ENCODE measurements at places on chromosomes 1 and 21. TPM values are rescaled to one million over a fixed set of nuclear protein-coding genes. Genes with fewer than 3 reads are reported as not detected.

CHD5 gene
- total RNA-seq: 0.03 TPM

UBL4B gene
- not detected for total RNA-seq

TEDDM1 gene
- total RNA-seq: not detected

RGS13 gene
- total RNA-seq: 1.4 TPM

FCRL6 gene
- total RNA-seq: 2.2 TPM

NUDT17 gene
- 2.7 TPM for total RNA-seq

CATSPERE gene
- total RNA-seq: 0.92 TPM

IFI44 gene
- 40.8 TPM for total RNA-seq

ADAMTS1 gene
- total RNA-seq: 54.2 TPM

ARHGEF16 gene
- 10.3 TPM for total RNA-seq

DNAH14 gene
- 15.2 TPM for total RNA-seq

VWA5B1 gene
- 0.15 TPM for total RNA-seq

GRCh38 chr1:241299347-241299746, 57.7 kb downstream of the RGS7 start:
- H3K4me1 ChIP-seq: no peaks in the 10 kb centered on the region
- no peaks in the 10 kb centered on the region for H3K27me3 ChIP-seq
- no peaks in the 10 kb centered on the region for H3K36me3 ChIP-seq
- DNase-seq: no peak

DNA sequence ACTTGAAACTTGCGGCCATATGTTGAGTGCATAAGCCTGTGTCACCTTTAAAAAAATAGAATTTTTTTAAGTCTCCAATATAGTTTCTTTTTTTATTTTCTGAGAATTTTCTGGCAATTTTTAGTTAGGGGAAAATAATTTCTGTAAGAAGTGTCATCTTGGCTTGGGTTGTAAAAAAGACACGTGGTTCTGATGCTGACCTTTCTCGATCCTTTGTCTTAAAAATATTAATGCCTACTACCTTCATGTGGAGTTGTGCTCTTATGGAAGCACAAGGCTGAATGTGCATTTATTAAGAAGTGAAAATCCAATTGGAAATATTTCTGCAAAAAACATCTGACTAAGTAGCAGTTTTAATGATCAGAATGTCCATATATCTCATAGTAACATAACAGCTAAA, 3.5 kb downstream of the ELAVL4 start:
- H3K4me1 ChIP-seq: peaks cover 8% of the 10 kb centered on the region
- DNase-seq: no peak
- no peak overlapping the region for H3K27ac ChIP-seq

- no peaks in the 10 kb centered on the region for H3K27me3 ChIP-seq
- DNase-seq: no peak
- H3K4me3 ChIP-seq: no peak overlapping the region
Measured at GRCh38 chr1:116692879-116693278, 25.3 kb upstream of the IGSF3 start.

DNA sequence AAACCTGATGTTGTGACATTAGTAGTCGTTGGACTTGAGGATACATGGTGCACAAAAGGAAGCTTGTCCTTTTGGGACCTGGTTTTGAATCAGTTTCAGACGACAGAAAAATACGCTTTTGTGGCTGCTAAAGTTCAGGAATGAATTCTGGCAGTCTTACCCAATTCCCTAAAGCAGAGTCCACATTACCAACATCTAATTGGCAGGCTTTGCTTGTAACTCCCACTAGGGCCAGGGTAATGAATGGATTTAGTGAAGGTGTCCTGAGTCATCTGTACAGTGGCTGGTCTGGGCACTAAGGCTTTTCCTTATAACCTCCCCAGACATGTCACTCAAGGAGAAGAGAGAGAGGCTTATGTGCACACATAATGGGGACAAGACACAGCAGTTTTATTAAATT, 66.2 kb upstream of the RNPC3 start:
- no peak overlapping the region for H3K27ac ChIP-seq
- no peaks in the 10 kb centered on the region for H3K36me3 ChIP-seq
- no peak for DNase-seq
- H3K27me3 ChIP-seq: no peaks in the 10 kb centered on the region

- H3K36me3 ChIP-seq: no peaks in the 10 kb centered on the region
- DNase-seq: no peak
- no peak overlapping the region for H3K27ac ChIP-seq
- H3K4me1 ChIP-seq: no peaks in the 10 kb centered on the region
Measured at GRCh38 chr21:40845441-40845995, 1.4 kb downstream of the DSCAM start.

GRCh38 chr1:101902199-101902598, 94.5 kb downstream of the OLFM3 start:
- H3K27me3 ChIP-seq: no peaks in the 10 kb centered on the region
- H3K4me1 ChIP-seq: no peaks in the 10 kb centered on the region
- DNase-seq: no peak
- no peak overlapping the region for H3K27ac ChIP-seq
- H3K36me3 ChIP-seq: no peaks in the 10 kb centered on the region

GRCh38 chr1:110638058-110638457, 31.9 kb upstream of the KCNA2 start:
- H3K27me3 ChIP-seq: no peaks in the 10 kb centered on the region
- no peaks in the 10 kb centered on the region for H3K36me3 ChIP-seq
- no peak overlapping the region for H3K27ac ChIP-seq
- H3K4me3 ChIP-seq: no peak overlapping the region
- no peak for DNase-seq

GRCh38 chr1:183293241-183293640, 107.2 kb downstream of the LAMC2 start:
- H3K27ac ChIP-seq: no peak overlapping the region

GRCh38 chr1:208731981-208732821, 488.0 kb upstream of the PLXNA2 start:
- no peak overlapping the region for H3K27ac ChIP-seq
- no peaks in the 10 kb centered on the region for H3K4me1 ChIP-seq
- H3K4me3 ChIP-seq: no peak overlapping the region
- H3K27me3 ChIP-seq: no peaks in the 10 kb centered on the region

DNA sequence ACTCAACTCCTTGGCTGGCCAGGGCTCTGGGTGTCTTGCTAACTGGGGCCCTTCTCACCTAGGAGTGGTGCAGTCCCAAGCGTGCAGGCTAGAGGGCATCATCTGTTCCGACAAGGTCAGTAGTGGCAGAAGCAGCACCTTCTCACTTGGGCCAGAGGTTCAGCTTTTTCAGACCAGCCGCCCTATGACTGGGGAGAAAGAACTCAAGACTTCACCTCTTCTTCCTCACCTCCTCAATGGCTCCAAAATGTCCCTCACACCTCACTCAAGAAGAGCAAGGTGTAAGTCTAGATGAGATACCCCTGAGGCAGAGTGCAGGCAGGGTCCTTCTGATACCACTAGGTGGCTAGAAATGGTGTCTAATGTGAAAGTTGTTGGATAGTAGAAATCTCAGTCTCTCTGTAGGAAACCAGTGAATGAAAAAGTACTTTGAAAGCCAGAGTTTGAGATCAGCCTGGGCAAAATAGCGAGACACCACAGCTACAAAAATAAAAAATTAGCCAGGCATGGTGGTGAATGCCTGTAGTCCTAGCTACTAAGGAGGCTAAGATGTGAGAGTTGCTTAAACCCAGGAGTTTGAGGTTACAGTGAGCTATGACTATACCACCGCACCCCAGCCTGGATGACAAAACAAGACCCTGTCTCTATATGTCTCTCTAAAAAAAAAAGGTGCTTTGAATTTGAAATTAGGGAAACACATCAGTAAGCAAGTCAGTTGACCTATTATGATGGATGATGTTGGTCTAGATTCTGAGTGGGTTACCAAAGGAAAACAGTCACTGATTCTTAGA, 8.6 kb upstream of the IL20 start:
- no peak for DNase-seq
- no peaks in the 10 kb centered on the region for H3K4me1 ChIP-seq
- no peak overlapping the region for H3K4me3 ChIP-seq
- H3K27me3 ChIP-seq: no peaks in the 10 kb centered on the region

GRCh38 chr1:58919959-58920321, 136.1 kb upstream of the JUN start:
- no peak for DNase-seq
- H3K27me3 ChIP-seq: no peaks in the 10 kb centered on the region
- H3K4me3 ChIP-seq: no peak overlapping the region
- no peaks in the 10 kb centered on the region for H3K36me3 ChIP-seq
- peaks cover 22% of the 10 kb centered on the region for H3K4me1 ChIP-seq
- H3K27ac ChIP-seq: no peak overlapping the region

GRCh38 chr1:183467687-183468086, 4.6 kb upstream of the SMG7 start:
- no peak overlapping the region for H3K27ac ChIP-seq
- no peak for DNase-seq
- no peaks in the 10 kb centered on the region for H3K36me3 ChIP-seq

DNA sequence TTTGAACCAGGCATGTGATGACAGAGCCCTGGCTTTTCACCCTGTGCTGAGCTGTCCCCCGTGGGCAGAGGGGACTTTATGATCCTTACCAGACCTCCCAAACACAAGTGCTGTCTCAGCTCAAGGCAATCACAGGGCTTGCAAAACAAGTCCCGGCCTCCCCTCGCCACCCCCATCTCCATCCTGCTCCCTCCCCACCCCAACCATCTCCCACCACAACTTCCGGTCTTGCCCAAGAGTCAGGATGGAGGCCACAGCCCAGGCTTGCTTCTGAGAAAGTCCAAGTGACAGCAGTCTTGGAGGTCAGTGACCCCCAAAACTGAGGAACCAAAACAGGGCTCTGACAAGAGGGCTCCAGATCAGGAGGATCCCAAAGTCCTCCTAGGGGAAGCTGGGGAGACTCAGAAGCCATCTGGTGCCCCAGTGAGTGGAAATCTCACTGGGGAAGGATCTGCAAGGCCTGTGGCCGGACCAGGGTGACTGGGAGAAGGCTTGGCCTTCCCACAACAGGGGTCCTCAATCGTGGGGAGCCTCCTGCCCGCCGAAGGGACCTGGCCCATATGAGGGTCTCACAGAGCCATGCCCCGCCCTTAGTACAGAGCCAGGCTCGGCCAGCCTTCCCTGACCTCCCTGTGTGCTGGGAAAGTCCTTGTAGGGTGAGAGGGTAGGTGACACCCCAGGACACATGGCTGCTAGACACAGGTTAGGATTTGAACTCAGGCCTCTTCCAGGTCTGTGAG, 4.5 kb upstream of the SDC3 start:
- no peaks in the 10 kb centered on the region for H3K36me3 ChIP-seq
- peaks cover 6% of the 10 kb centered on the region for H3K4me1 ChIP-seq
- DNase-seq: peak; percentile 81

DNA sequence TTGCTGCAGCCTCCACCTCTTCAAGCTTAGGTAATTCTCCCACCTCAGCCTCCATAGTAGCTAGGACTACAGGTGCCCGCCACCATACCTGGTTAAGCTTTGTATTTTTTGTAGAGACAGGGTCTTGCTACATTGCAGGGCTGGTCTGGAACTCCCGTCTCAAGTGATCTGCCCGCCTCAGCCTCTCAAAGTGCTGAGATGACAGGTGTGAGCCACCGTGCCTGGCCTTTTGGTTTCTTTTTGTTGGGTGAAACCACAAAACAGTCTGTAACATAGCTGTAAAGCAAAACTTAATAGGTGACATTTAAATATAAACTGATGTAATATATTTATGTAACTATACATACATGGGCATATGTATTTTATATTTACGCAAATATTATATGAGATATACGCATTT, 3.1 kb upstream of the DNAJC11 start:
- no peak for DNase-seq
- no peaks in the 10 kb centered on the region for H3K27me3 ChIP-seq
- peaks cover 10% of the 10 kb centered on the region for H3K4me1 ChIP-seq
- H3K27ac ChIP-seq: no peak overlapping the region
- no peaks in the 10 kb centered on the region for H3K36me3 ChIP-seq

DNA sequence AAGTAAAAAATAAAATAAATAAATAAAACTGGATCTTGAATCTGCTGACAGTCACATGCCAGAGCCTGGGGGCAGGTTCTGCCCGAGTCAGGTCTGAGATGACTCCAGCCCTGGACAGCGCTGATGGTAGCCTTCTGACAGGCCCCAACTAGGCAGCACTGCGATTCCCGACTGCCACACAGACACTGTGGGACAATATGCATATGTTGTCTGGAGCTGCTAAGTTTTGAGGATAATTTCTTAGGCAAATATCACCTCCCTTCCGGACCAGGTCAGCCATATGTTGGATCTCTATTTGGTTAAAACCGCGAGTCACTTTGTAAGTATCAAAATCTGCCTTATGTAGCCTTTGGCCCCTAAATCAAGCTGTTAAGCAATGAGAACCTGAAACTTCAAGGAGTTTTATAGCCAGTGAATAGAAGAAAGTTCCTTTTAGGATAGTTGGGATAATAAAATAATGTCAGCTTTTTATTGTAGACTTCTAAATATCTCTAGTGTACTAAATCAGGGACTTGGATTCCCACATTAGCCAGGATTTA, 20.8 kb upstream of the TRIM17 start:
- H3K36me3 ChIP-seq: no peaks in the 10 kb centered on the region
- no peak overlapping the region for H3K4me3 ChIP-seq
- no peak for DNase-seq
- H3K27ac ChIP-seq: no peak overlapping the region
- H3K27me3 ChIP-seq: peaks cover 80% of the 10 kb centered on the region

- no peaks in the 10 kb centered on the region for H3K36me3 ChIP-seq
- H3K4me1 ChIP-seq: peaks cover 12% of the 10 kb centered on the region
- no peak overlapping the region for H3K4me3 ChIP-seq
- no peak for DNase-seq
Measured at GRCh38 chr1:112444269-112444668, 48.3 kb downstream of the CTTNBP2NL start.

GRCh38 chr1:66156144-66156543, 363.4 kb downstream of the PDE4B start:
- no peak overlapping the region for H3K4me3 ChIP-seq
- H3K27ac ChIP-seq: no peak overlapping the region
- H3K36me3 ChIP-seq: no peaks in the 10 kb centered on the region
- DNase-seq: no peak
- H3K4me1 ChIP-seq: no peaks in the 10 kb centered on the region
- H3K27me3 ChIP-seq: no peaks in the 10 kb centered on the region

- H3K4me3 ChIP-seq: no peak overlapping the region
- H3K36me3 ChIP-seq: no peaks in the 10 kb centered on the region
- no peak overlapping the region for H3K27ac ChIP-seq
- peaks cover 6% of the 10 kb centered on the region for H3K4me1 ChIP-seq
- no peaks in the 10 kb centered on the region for H3K27me3 ChIP-seq
Measured at GRCh38 chr1:1941868-1942752, 23.0 kb upstream of the TMEM52 start.

DNA sequence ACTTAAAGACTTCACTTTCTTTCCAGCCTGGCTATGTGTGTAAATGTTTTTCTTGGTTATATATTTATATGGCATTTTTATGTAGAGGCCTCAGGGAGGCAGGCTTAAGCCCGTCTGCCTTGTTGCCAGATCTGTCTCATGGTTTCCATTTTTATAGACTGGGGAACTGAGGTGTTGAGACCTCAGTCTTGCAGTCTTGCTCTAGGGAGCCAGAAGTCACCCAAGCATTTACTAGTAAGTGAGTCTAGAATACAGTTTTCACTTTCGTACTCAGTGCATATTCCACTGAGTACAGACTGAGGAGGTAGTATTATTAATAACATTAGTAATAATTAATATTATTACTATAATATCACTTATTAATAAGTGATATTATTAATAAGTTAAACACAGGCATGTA, 161.4 kb downstream of the UCK2 start:
- H3K4me1 ChIP-seq: no peaks in the 10 kb centered on the region
- H3K4me3 ChIP-seq: no peak overlapping the region
- DNase-seq: no peak
- no peaks in the 10 kb centered on the region for H3K27me3 ChIP-seq
- H3K36me3 ChIP-seq: no peaks in the 10 kb centered on the region
- H3K27ac ChIP-seq: no peak overlapping the region

GRCh38 chr1:230824919-230825721, 43.2 kb downstream of the C1orf198 start:
- peaks cover 11% of the 10 kb centered on the region for H3K4me1 ChIP-seq
- H3K27me3 ChIP-seq: no peaks in the 10 kb centered on the region
- DNase-seq: no peak
- no peak overlapping the region for H3K27ac ChIP-seq

Data from left lung (tissue), 14 donors.